GM04504 (cell line): ENCODE measurements at places on chromosomes 6 and 20.

- DNase-seq = no peak
These were observed 159.2 kb downstream of the UBE3D start for GRCh38 chr6:82906489-82906888.

- DNase-seq = no peak
These were observed 20.9 kb downstream of the KCTD20 start for GRCh38 chr6:36463676-36464075.

DNA sequence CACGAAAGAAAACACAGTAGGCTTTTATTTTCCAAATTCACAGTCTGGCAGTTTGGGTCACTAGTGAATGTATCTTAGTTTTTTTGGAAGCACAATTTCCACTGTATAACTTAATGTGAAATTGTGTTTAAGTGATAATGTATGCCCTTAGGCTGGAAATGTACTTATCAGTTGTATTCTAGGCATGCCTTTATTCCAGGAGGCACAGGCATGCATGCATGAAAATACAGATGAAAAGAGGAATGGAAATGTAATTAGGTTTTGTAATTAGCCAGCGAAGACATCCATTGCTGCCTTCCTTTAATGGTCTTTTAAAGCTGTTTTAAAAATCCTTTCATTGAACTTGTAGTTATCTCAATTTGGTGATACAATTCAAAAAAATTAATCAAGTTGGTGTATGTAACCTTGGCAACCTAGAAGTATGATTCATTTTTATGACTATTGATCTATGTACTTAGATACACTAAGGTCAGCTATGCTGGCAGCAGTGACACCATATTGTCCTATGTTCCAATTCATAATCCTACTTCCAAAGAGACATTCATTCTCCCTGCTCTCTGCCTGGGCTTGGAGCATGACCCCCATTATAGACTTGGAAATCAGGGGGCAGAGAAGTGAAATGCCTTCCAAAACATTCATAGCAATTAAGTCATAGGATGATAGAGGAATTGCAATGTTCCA, 73.1 kb downstream of the SNAP25 start:
- DNase-seq = no peak

DNA sequence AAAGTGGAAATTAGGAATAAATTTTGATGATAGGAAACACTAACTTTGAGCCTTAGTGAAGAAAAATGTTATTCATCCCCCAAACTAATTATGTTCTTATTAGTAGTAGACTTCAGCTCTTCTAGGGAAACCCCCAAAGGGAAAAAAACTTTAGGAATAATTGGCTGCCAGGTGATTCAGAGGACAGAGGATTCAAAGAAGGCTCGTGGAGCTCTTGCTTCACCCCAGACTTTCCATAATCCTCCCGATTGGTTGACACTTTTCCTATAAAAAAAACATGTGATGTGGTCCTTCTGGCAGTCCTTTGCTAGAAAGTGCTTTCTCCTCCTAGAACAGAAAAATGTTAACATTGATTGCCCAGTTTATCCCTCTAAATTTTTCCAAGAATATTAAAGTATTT, 5.6 kb upstream of the CCDC170 start:
- no peak for DNase-seq

DNA sequence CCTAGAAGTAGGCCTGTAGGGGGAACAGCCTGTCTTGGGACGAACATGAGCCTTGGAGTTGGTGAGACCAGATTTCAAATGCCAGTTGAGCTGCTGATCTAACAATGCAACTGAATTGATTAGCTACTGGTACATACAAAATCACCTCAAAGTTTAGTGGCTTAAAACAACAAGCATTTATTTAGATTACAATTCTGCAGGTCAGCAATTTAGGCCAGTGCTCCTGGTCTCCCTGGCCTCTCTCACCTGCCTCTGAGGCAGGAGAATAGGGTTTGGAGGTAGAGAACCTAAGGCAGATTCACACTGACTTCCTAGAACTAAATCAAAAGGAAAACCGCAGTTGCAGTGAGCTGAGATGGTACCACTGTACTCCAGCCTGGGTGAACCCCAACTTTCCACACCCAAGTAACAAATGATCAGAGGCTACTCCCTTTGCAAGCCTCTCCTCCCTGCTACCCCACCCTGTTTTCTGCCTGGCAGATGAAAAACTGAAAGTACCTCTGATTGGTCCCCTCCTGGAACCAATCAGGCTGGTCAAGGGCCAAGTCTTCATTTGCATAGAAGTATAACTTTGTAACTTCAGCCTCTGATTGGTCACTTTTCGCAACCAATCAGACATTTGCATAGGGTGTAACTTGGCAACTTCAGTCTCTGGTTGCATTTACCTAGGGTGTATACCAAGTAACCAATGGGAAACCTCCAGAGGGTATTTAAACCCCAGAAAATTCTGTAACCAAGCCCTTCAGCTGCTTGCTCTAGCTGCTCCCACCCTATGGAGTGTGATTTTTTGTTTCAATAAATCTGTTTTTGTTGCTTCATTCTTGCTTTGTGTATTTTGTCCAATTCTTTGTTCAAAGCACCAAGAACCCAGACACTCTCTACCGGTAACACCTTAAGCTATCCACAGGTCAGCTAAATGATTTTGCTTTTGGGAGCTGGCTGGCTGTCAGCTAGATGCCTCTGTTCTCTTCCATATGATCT, 8.1 kb upstream of the UBR2 start:
- no peak for DNase-seq
